ENCODE measurements at places on chromosomes 5 and 9.

GRCh38 chr9:114250235-114250568, 72.7 kb upstream of the ORM1 start:
- DNase-seq = peak; percentile 90

GRCh38 chr5:156529892-156530291, 202.9 kb downstream of the SGCD start:
- no peak for DNase-seq

DNA sequence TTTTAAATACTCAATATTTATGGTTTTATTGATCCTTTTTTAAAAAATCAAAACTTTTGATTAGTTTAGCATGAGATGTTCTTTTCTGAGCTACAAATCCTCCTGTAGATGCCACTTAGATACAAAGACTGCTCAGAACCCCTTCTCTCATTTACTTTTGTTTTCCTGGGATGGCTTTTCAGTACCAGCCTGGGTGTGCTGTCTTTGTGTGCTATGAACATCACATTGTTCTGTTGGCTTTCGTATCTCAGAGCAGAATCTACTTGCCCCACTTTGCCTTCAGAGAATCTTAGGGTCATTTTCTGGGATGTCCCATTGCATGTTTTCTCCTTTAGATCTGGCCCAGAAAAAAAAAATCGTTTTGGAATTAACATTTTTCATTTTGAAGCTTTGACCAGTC, 85.9 kb downstream of the RASGRF2 start:
- no peak for DNase-seq

- peak; percentile 94 for DNase-seq
Measured at GRCh38 chr5:170491479-170491878, 12.3 kb upstream of the KCNIP1 start.

DNA sequence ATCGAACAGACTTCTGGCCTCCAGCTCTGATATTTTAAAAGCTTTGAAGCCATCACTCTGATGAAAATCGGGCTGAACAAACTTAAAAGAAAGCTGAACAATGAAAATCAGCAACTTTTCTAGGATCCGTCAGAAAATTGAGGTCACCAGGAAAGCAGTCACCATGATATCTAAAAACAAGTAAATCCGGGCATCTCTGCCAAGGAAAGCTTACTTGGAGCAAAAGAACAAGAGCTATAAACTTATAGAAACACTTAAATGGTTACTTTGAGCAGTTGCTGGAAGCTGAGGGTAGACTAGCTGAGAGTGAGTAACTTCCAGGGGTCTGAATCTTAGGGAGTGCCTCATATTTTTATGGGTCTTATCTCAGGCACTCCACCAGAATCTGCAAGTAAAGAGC, 1043.0 kb upstream of the CDH18 start:
- DNase-seq = no peak

DNA sequence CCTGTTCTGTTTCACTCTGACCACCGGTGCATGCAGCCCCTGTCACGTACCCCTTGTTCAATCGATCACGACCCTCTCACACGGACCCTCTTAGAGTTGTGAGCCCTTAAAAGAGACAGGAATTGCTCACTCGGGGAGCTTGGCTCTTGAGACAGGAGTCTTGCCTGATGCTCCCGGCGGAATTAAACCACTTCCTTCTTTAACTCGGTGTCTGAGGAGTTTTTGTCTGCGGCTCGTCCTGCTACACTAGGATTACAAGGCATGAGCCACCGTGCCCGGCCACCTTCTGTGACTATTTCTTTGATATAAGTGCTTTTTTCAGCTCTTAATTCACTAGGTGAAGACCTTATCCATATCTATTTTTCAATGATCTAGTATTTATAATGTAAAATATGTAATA, 167.5 kb downstream of the TTC39B start:
- no peak for DNase-seq

DNA sequence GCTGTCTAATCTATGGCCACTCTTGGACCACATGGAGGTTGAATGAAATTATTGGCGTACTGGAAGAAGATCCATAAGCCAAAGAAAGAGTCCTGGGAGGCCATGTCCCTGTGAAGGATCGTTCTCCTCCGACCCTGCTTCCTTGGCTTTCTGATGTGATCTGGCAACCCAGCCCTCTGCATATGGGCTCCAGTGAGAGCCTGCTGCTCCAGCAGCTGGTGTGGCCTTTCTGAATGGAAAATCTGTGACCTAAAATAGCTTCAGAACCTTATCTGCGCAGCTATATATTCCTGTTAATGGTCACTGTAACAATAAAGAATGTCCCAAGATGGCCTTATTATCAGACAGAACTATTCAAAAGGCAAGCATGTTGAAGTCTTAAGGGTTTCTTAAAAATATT, 40.2 kb upstream of the PHF2 start:
- DNase-seq = no peak

DNA sequence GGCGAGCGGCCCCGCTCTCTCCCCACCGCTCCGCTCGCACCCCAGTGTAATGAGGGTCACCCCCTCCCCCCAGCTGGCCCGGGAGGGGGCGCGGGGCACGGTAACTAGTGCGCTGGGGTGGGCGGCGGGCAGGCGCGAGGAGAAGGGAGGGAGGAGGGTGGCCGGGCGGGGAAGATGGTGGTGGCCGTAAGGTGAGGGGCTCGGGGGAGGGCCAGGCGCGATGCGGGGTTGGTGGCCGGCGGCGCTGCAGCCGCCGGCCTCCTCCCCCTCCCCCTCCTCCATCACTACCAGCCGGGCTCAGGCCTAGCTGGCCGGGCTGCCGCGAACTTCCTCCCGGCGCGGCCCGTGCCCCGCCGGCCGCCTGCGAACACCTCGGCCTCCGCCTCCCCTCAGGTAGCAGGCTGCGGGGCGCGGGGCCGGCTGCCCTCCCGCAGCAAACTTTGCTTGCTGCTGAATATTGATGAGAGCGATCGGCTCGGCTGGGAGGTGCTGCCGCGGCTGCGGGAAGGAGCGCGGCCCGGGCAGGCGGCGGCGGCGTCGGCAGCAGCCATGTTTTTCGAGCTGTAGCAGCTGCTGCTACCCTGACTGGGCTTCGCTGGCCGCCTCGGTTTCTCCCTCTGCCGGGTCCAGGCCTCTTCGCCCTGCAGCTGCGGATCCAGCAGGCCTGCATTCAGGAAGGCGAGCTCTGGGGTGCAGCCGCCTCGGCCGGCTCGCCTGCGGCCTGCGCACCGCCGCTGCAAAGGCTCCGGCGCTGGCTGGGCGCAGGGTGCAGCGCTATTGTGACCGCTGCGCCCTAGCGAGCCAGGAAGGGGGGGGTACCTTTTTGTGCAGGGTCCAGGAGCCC, 502 bp downstream of the NSD1 start:
- DNase-seq = peak; percentile 37

DNA sequence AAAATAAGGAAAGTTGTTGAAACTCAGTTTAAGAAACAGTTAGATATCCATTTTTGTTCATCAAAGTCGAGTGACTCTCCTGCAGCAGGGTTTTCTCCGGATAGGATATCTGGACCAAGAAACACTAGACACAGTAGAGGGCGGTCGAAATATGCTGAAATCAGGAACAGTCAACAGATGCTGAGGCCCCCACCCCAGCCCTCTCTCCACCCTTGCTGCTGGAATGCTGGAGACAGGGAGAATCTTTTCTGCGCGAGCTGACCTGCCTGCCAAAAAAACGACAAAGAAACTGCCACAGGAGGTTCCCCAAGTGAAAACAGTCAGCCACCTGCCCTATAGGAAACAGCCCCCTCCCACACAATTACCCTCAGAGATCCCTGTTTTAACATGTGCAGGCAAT, 4.3 kb upstream of the IL13 start:
- peak; percentile 28 for DNase-seq

DNA sequence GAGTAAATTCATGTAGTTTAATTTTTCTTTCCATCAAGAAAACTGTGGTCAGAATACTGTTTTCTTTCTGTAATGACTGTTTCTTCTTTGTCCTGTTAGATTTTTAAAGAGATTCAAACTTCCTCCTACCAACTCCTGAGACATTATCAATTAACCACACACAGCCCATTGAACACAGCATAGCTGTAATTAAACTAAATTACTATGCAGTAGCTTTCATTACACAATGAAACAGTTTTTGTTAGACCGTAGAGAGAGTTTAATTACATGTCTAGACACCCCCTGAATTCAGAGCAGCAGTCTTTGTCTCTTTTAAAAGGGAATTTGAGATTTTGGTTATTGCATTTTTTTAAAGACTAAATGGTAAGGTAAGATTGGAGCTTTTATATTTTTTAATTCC, 77.5 kb downstream of the STARD4 start:
- DNase-seq = no peak

GRCh38 chr5:152329761-152330283, 75.3 kb downstream of the NMUR2 start:
- DNase-seq = no peak

- no peak for DNase-seq
Measured at GRCh38 chr9:37746448-37747270, 6.9 kb upstream of the TRMT10B start.

GRCh38 chr9:120937596-120937995, 11.0 kb upstream of the TRAF1 start:
- DNase-seq = peak; percentile 97

GRCh38 chr5:35859101-35859661, 2.5 kb downstream of the IL7R start:
- DNase-seq = peak; percentile 24

DNA sequence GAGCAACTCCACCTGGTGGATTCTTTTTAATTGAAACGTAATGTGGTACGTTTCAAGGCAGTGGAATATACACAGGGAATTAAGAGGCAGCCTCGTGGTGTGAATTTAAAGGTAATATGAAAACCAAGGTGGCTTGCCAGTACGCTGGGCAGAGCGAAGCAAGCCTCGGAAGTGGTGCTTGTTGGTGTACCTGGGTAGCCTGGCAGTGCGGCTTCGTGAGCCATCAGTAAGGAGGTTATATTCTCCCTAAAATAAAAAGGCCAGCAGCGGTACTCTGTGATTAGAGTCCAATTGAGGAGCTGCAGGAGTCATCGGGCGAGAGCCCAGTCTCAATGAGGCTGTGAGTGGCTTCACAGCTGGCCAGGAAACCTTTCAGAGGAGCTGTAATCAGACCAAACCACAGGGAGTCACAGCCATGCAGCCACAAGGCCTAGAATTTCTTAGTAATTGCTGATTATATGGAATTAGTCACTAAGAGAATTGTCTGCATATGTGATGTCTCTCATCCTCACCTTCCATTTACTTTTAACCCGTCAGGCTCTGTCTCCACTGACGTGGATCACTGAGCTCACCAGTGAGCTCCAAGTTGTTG, 57.7 kb downstream of the DCP2 start:
- peak; percentile 87 for DNase-seq

DNA sequence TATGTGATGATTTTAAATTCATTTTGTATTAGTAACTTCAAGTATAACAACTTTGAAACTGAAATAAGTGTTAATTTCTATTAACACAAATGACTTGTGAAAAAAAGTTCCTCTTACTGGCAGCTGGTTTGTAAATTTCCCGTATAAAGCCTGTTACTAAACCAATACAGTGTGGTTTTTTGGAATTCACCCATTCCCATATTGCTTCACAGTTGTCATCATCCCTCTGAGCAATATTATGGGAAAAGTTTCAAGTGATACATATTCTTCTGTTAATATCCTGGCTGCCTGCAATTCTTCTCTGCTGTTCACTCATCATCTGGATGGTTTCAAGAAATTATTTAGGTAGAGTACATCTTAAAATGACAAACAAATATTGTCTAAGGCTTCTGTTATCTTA, 1185.1 kb upstream of the C9orf72 start:
- DNase-seq = peak; percentile 4

DNA sequence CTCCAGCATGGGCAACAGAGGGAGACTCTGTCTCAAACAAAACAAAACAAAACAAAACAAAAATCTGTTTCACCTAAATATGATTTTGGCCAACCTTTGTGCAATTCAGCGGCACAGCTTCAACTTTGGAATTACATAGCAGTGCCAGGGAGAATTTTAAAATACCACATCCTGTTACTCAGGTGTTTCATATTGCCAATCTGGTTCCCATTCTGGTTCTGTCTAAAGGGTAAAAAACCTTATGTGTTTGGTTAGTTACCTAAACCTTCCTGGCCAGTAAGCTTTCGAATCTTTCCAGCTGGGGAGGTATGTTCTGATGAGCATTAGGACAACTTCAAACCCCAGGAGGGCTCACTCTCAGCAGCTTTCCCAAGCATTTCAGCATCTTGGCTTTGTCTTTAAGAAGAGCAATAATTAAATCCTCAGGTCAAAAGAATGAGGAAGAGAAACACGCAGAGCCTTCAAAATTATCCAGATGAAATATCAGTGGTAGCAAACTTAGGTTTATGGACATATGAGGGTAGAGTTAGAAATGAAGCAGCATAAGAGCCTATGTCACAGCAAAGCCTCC, 2.7 kb downstream of the DAB2 start:
- DNase-seq = peak; percentile 18

DNA sequence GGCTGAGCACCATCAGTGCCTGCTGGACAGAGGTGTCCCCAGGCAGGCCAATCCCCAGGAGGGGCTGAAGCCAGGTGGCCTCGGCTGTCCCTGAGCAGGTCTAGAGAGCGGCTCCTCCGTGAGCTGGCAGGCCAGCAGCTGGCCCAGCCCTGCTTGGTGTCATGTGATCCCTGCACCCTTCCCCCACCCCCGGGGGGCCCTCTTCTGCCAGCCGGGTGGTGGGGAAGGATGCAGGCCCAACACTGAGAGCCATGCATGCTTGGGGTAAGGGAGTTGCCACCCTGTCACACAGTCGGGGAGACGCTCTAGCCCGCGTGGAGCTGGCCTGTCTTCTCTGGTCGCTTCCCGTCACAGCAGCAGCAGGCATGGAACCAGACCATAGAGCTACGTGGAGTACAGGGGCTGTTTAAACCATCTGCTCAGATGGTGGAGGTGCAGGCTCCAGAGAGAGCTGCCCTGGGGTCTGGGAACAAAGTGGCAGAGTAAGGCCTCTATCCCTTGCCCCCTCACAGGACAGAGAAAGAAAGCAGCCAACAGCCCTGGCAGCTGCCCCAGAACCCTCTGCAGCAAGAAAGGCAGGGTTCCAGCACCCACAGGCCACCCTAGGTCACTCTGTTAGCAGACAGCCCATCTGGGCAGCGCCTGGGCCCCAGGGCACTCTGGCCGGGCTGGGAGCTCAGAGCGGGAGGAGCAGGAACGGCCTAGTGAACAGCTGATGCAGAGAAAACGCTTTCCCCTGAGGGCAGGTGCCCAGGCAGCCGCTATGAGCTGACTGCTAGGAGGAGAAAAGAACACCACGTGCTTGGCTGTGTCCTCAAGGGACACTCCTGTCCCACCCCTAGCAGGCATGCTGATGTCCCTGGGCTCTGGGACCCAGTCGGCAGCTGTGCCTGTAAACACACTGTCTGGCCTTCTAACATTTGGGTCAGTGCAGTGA, 6.8 kb downstream of the RALGDS start:
- DNase-seq = no peak

All from fibroblast of the aortic adventitia (primary cell).